ENCODE measurements at places on chromosomes 2 and 18.
A peak's percentile ranks its signal among the peaks of the same experiment; 100 is the strongest.

- DNase-seq: peak; percentile 71
Measured at GRCh38 chr2:28366496-28367282, 26.0 kb upstream of the FOSL2 start.

GRCh38 chr2:239720361-239721360 lies 304.5 kb downstream of the NDUFA10 start:
- DNase-seq: no peak

DNA sequence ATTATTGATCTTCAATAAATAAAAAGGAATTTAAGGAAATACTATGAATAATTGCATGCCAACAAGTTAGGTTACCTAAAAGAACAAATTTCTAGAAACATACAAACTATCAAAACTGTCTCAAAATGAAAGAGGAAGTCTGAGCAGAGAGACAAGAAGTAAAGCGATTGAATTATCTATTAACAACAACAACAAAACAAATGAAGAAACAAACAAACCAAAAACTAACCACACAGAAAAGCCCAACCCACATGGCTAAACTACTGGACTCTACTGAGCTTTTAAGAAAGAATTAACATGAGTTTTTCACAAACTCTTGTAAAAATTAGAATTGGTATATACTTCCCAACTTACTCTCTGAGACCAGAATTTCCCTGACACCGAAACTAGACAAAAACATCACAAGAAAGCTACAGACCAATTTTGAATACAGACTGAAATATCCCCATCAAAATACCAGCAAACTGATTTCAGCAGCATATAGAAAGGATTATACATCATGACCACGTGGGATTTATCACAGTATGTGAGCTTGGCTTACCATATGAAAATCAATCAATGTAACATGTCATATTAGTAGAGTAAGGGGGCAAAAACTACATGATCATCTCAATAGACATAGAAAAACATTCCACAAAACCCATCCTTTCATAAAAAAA lies 16.6 kb upstream of the GALNT1 start:
- DNase-seq: no peak

DNA sequence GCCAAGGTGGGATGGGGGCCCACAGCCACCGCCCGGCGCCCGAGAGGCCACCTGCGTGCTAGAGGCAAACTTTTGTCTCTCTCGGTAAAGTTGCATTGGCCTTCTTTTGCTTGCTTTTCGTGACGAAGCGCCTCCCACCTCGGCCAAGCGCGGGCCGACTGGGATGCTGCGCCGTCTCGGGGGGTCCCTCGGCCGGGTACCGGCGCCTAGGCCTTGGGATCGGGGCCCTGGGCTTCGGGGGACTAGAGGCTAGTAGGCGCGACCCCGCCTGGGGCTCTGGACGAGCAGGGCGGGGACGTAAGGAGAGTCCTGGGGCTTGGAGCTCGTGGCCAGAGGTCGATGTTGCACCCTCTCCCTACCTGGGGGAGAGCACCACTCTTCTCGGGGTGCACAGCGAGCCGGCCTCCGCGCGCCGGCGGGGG lies 545 bp downstream of the GLI2 start:
- peak; percentile 26 for DNase-seq

DNA sequence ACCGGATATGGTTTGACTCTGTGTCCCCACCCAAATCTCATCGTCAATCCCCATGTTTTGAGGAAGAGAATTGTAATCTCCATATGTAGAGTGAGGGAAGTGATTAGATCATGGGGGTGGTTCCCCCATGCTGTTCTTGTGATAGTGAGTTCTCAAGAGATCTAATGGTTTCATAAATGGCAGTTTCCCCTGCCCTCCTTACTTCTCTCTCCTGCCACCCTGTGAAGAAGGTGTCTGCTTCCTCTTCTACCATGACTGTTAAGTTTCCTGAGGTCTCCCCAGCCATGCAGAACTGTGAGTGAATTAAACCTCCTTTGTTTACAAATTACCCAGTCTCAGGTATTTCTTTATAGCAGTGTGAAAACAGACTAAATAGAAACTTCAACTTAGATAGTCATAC lies 69.5 kb downstream of the SESTD1 start:
- DNase-seq: no peak

DNA sequence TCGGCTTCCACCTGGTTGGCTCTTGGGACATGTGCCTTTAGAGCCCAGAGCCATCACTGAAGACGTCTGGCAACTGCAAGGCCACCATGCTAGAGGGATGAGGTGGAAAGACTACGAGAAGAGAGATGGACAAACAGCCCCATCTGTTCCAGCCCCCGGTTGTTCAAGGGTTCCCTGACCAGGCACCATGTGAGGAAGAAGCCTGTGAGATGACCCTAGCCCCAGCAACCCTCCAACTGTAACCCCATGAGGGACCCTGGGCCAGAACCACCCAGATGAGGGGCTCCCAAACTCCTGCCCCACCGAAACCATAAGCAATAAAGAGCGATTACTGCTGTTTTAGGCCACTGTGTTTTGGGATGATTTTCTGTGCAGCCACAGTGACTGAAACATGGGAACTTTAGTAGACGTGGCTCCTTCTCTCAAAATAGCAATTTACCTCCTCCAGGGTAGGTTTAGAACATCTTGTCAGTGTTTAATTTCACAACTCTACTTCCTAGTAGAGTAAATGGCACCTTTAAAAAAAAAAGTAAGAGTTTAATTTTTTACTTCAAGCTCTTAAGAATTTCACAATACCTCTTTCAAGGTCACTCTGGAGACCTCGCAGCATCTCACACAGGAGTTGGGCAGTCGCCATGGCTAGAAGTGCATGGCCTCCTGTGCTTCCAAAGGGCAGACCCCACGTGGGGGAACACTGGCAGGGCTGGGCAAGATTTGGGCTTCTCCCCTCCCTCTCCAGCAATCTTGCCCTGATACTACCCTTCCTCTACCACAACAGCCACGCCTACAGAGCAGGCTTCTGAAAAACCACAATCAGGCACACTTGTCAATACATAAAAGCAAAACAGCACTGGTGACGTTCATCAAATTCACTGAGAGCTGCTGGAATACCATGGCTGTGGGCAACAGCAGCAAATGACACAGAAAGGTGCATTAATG lies 48.8 kb downstream of the TMEM163 start:
- peak; percentile 21 for DNase-seq

- no peak for DNase-seq
Measured at GRCh38 chr2:138760676-138761075, 19.5 kb downstream of the NXPH2 start.

DNA sequence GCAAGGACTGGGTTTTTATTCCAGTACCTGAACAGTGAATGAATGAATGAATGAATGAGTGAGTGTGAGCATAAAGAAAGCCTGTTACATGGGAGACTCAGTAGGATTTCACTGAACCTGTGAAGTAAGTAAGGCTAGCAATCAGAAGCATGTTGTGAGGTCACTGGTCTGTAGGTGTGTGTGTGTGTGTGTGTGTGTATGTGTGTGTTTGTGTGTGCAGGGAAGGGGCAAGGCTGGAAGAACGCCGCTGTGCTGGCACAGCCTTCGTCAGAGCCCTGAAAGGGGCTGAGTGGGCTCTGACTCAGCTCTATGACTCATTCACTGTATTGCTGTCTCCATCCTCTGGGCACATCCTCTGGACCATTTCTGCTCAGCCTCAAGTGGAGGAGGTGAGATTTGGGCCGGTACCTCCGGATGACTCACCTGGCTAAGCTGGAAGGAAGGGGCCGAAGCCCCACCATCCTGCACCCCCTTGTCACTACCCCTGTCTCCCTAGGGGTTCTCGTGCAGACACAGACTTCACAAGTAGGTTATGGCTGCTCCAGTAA lies 51.4 kb upstream of the MRPL33 start:
- peak; percentile 97 for DNase-seq

GRCh38 chr2:52955079-52955478 lies 812.5 kb upstream of the CHAC2 start:
- DNase-seq: no peak

DNA sequence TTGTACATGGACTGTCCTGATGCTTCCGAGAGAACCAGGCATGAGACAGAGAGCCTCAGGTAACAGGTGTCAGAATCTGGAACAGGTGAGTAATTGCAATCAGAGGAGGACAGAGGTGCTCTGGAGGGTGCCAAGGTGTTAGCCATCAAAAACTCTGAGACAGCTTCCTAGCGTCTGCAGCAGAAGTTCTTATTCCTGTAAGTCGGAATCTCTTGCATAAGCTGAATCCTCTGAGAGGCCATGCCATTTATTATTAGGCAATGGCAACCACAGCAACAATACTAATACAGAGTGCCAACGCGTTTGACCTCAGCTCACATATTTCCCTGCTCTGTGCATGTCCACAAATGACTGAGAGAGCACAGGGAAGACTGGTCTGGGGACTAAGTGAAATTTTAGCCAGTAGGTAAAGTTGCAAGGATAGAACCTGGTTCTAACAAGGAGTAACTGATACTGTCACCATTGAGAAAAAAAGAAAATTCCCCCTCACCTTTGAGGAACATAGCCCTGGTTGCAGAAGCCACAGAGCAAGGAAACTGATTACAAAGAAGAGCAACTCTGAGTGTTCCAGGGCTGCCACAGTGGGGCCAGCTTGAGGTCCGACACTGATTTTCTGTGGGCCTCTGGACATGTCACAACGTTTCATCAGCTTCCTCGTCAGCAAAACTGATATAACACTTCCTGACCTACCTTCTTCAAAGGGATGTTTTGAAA lies 55.1 kb upstream of the ACSL3 start:
- DNase-seq: no peak

DNA sequence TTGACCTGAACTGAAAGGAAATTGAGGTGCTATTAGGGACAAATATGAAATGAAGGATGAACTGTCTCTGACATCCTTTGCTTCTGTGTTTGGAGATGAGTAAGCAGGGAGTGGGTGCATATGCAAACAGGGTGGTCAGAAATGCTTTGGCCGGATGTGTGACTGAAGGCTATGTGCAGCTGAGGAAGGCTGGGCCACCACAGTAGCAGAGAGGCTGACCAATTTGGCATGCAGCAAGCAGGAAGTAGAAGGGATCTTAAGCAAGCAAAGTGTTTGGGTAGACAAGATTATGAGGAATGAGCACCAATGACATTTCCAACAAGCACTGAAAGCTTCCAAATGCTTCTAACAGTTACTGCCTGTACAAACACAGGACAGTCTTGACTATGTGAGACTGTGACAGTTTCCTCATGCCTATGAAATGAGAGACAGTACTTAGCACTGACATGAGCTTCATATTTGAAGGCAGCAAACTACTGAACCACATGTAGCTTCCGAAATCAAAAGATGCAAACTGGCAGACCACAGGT lies 3.3 kb upstream of the ACTR3 start:
- peak; percentile 83 for DNase-seq

GRCh38 chr2:206095536-206096332 lies 9.8 kb upstream of the INO80D start:
- DNase-seq: no peak

- no peak for DNase-seq
Measured at GRCh38 chr2:122867941-122868340, 1112.5 kb downstream of the TSN start.

DNA sequence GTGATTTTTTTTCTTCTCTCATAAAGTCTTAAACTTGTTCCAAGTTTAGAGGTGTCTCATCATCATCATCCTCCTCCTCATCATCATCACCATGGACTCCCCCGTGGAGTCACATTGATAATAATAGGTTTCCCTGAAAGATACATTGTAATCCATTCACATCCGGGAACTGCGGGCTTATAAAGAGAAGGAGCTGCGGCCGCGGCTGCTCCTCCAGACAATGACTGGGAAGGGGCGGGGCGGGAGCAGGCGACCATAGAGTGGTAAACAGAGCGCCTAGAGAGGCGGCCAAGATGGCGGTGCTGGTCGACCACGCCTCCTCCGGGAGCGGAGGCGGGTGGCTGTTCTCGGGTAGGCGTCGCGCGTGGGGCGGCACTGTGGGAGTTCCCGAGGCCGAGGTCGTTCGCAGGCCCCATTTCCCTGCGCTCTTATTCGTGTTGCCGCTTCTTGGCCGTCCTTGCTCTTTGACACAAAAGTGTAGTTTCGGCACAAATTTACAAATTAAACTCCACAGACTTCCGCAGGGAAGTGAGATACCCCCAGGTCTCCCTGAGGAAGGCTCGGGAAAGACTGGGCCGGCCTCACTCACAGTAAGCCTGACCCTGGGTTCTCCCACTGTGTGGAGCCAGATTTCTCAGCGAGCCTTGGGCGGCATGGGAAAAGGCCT lies 1.8 kb upstream of the TCF4 start:
- peak; percentile 94 for DNase-seq

GRCh38 chr2:204964414-204964813 lies 419.1 kb downstream of the PARD3B start:
- no peak for DNase-seq

DNA sequence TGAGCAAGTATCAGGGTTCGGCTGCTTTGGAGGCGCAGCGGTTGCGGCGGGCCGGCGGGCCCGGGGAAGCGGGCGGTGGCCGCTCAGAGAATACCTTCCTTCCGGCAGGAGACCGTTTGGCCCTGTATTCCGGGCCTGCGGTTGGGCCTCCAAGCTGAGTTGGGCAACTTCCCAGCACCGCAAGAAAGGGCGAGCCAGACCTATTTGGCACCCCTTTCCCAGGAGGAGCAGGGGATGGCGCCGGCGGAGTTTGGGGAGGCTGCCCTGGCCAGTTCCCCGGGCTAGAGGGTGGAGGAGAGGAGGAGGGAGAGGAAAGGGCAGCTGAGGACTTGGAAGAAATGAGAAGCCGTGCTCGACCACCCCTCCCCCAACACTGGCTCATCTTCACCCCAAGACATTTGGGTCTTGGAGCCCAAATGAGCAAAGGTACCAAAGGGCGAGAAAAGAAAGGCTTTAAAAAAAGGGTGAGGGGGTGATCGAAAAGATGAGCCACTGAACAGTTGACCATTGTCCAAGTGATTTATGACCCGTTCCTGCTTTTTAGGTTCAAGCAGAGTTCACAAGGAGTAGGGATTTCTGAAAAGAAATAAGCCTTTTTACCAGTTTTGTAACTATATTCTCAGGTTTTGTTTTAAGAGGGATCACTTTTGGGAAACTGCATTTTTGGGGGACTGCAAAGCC lies 8.4 kb downstream of the HOXD3 start:
- peak; percentile 43 for DNase-seq

DNA sequence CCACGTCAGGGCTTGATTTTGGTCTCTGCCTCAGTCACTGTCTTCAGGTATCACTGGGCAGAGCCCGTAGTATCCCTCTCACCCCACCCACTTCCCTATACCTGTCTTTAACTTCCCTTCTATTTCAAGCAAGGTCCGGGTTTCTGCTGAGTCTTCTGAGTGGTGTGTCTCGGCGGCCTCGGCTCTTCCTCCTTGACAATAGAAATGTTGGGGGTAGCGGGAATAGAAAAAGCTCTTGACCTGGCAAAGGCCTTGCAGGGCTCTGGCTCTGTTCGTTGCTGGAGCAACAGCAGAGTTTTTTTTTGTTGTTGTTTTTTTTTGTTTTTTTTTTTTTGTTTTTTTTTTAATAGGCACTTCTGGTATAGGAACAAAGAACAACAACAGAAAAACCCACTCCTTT lies 16.0 kb upstream of the IGFBP5 start:
- DNase-seq: peak; percentile 27

DNA sequence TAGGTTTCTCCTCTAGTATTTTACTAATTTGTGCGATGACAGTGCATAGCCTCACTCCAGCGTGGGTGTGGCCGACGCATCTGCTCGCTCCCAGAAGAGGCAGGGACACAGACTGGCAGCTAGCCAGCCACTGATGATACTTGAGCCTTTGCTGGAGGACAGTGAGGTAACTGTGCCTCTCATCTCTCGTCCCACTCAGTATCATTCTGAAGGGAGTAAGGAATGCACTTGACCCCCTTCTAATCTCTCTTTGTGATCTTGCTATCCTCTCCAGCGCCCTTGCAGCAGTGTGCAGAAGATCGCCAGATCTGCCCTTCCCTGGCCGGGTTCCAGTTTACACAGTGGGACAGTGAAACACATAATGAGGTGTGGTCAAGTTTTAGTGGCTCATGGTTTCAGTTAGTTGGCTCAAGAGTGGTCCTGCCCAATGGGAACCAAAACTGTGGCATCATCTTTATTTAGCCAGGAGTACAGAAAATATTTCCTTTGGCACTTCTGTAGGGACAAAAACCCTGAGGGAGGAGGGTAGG lies 17.5 kb downstream of the NCAPH start:
- no peak for DNase-seq

All from M059J (cell line).